ENCODE measurements at places on chromosomes 13 and 19.

- no peak for DNase-seq
- H3K4me1 ChIP-seq = no peaks in the 10 kb centered on the region
Observed at GRCh38 chr19:37537391-37537947, 30.7 kb downstream of the ZNF793 start.

DNA sequence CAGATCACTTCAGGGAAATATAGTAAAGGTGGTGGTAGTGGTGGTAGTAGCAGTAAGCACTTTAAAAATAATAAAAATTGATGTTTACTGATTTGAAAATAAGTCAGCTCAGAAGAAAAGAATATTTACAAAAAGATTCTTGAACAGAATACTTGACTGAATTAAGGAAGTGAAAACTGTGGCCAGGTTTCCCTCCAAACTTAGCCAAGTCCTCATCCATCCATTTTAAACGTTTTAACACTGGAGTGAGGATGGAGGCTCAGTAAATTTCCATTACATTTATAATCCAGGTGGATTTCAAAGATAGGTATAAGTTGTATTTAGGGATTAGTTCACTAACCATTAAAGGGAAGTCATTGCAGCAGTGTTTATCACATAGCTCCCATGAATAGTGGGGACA lies 221.5 kb downstream of the RGCC start:
- no peak overlapping the region for H3K4me3 ChIP-seq
- peaks cover 4% of the 10 kb centered on the region for H3K4me1 ChIP-seq
- H3K27me3 ChIP-seq = no peaks in the 10 kb centered on the region

- no peak for DNase-seq
- no peak overlapping the region for H3K27ac ChIP-seq
Observed at GRCh38 chr13:72638059-72638815, 89.2 kb downstream of the MZT1 start.

- H3K27me3 ChIP-seq = no peaks in the 10 kb centered on the region
- H3K36me3 ChIP-seq = no peaks in the 10 kb centered on the region
- peak overlapping the region; percentile 85 for H3K27ac ChIP-seq
- H3K4me1 ChIP-seq = peaks cover 49% of the 10 kb centered on the region
- DNase-seq = peak; percentile 79
Observed at GRCh38 chr13:114128624-114129522, 3.5 kb downstream of the RASA3 start.

- H3K36me3 ChIP-seq = no peaks in the 10 kb centered on the region
- peaks cover 4% of the 10 kb centered on the region for H3K4me1 ChIP-seq
- peak overlapping the region; percentile 83 for H3K27ac ChIP-seq
Observed at GRCh38 chr19:18173054-18173571, 500 bp upstream of the IFI30 start.

DNA sequence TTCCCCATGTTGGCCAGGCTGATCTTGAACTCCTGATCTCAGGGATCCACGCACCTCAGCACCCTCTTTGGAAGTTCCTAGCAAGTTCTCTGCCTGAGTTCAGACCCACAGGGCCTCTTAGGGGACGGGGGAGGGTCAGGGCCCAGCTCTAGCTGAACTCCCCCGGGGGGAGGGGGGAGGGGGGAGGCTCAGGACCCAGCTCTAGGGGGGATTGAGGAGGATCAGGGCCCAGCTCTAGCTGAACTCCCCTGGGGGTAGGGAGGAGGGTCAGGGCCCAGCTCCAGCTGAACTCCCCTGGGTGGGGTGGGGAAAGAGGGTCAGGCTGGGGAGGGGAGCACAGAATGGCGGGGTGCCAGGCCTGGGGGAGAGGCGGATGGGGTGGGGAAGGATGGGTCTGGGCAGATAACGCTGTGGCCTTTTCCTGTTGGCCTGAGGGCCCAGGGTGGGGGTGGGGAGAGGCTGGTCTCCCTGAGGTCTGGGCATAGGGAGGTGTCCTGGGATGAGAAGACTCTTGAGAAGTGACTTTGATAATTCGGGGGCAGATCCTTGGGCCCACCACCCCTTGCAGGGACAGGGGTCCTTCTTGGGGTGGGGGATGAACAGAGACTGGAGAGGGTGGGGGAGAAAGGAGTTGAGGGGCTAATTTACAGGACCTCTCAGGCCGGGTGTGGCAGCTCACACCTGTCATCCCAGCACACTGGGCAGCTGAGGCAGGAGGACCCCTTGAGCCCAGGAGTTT lies 5.5 kb upstream of the PTBP1 start:
- H3K27me3 ChIP-seq = no peaks in the 10 kb centered on the region
- DNase-seq = no peak
- no peaks in the 10 kb centered on the region for H3K36me3 ChIP-seq
- H3K4me1 ChIP-seq = no peaks in the 10 kb centered on the region
- H3K27ac ChIP-seq = no peak overlapping the region
- H3K4me3 ChIP-seq = no peak overlapping the region

DNA sequence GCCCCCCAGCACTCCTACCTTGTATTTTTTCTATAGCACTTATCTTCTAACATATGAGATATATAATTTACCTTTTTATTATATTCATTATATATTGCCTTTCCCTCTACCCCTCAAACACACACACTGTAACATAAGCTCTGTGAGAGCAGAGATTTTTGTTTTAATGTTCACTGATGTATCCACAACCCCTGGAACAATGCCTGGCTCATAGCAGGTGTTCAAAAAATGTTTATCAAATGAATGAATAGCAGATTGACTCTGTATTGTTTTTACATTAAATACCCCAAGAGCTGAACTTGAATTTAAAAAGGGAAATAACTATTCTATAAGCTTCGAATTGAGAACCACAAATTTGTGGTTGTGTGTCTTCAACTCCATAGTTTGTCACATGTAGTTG lies 11.0 kb downstream of the POLR1D start:
- H3K27ac ChIP-seq = no peak overlapping the region
- no peak for DNase-seq
- H3K4me1 ChIP-seq = peaks cover 29% of the 10 kb centered on the region
- no peak overlapping the region for H3K4me3 ChIP-seq

- no peaks in the 10 kb centered on the region for H3K36me3 ChIP-seq
- H3K27me3 ChIP-seq = no peaks in the 10 kb centered on the region
- peak overlapping the region; percentile 66 for H3K4me3 ChIP-seq
Observed at GRCh38 chr13:80336370-80336769, 4.6 kb downstream of the SPRY2 start.

DNA sequence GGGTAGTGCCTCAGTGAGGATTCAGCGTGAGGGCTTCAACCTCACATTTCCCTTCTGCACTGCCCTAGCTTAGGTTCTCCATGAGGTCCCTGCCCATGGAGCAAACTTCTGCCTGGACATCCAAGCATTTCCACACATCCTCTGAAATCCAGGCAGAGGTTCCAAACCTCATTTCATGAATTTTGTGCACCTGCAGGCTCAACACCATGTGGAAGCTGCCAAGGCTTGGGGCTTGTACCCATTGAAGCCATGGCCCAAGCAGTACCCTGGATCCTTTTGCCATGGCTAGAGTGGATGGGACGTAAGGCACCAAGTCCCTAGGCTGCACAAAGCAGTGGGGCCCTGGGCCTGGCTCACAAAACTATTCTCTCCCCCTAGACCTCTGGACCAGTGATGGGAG lies 877.1 kb upstream of the KLHL1 start:
- H3K4me1 ChIP-seq = no peaks in the 10 kb centered on the region
- no peak overlapping the region for H3K4me3 ChIP-seq
- no peak for DNase-seq
- H3K36me3 ChIP-seq = no peaks in the 10 kb centered on the region
- no peaks in the 10 kb centered on the region for H3K27me3 ChIP-seq
- no peak overlapping the region for H3K27ac ChIP-seq

DNA sequence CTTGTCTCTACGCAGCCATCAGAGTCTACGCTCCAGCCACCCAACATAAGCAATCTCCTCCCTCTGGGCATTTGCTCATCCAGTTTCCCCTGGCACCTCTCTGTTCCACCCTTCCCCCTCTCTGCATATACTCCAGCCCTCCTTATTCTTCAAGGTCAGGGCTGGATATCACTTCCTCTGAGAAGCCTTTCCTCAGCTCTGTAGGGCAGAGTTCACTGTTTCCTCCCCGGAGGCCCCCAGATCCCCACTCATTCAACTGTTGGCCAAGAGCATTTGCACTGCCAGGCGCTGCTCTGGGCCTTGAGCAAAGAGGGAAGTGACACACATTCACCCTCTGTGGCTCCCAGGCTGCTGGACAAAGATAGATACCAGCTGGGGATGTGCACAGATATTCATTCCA lies 3.3 kb downstream of the FCGRT start:
- peak overlapping the region; percentile 87 for H3K27ac ChIP-seq
- H3K27me3 ChIP-seq = no peaks in the 10 kb centered on the region
- H3K36me3 ChIP-seq = no peaks in the 10 kb centered on the region

GRCh38 chr13:21229241-21230024 lies 53.0 kb downstream of the MRPL57 start:
- H3K27ac ChIP-seq = no peak overlapping the region
- no peaks in the 10 kb centered on the region for H3K36me3 ChIP-seq
- DNase-seq = no peak
- H3K27me3 ChIP-seq = no peaks in the 10 kb centered on the region
- H3K4me3 ChIP-seq = no peak overlapping the region
- no peaks in the 10 kb centered on the region for H3K4me1 ChIP-seq

DNA sequence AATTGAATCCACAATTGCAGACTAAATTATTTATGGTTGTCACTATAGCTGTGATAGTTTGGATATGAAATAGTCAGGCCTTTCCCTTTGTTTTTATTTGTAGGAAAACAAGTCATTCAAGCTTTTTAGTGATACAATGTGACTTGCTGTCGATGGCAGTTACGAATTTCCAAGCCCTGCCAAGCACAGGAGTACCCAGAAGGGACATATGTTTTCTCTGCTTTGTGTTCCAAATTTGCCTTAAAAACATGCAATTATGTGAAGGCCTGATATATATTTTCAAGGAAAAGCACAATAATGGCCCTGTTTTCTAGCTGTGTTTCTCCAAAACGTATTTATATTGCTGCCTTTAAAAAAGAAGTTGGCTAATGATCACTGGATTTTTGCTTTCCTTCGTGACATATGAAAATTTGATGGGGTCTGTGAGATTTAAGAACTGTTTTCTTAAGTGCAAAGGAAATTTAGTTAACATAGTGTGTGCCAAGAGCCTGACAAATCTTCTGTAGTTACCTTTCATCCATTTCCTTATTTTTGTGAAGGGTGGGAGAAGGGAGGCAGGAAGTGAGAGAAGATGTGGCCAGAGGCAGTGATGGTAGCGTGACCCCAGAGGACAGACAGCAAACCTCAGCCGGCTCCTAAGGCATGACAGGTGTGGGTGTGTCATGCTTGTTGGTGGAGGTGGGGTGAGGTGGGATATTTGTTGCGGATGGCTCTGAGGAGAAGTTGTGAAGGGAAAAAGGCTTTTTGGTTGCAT lies 79.6 kb downstream of the TEX26 start:
- no peak overlapping the region for H3K4me3 ChIP-seq
- no peak for DNase-seq
- no peak overlapping the region for H3K27ac ChIP-seq

- no peaks in the 10 kb centered on the region for H3K27me3 ChIP-seq
- peak overlapping the region; percentile 83 for H3K27ac ChIP-seq
Observed at GRCh38 chr19:2455851-2456570, 748 bp downstream of the LMNB2 start.

DNA sequence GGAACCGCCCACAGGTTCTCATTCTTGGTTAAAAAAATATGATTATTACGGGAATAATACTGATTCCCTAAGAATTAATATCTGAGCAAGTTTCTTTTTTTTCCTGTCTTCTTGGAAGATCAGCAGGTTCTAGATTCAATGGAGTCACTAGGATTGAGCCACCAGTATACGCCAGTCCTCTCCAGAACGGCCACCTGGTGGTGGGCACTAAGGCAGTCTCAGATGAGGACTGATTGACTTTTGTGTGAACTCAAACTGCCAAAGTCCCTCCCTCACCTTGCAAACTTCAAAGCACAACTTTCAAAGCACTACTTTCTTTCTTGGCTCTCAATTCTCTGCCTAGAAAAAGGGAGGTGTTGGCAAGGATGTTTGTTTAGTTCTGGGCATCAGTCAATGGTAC lies 33.3 kb upstream of the ALOX5AP start:
- no peak overlapping the region for H3K27ac ChIP-seq
- DNase-seq = no peak
- H3K4me1 ChIP-seq = no peaks in the 10 kb centered on the region

GRCh38 chr13:106383791-106384190 lies 151.7 kb downstream of the EFNB2 start:
- no peak overlapping the region for H3K27ac ChIP-seq
- no peak for DNase-seq
- H3K4me1 ChIP-seq = no peaks in the 10 kb centered on the region
- H3K4me3 ChIP-seq = no peak overlapping the region
- no peaks in the 10 kb centered on the region for H3K36me3 ChIP-seq

DNA sequence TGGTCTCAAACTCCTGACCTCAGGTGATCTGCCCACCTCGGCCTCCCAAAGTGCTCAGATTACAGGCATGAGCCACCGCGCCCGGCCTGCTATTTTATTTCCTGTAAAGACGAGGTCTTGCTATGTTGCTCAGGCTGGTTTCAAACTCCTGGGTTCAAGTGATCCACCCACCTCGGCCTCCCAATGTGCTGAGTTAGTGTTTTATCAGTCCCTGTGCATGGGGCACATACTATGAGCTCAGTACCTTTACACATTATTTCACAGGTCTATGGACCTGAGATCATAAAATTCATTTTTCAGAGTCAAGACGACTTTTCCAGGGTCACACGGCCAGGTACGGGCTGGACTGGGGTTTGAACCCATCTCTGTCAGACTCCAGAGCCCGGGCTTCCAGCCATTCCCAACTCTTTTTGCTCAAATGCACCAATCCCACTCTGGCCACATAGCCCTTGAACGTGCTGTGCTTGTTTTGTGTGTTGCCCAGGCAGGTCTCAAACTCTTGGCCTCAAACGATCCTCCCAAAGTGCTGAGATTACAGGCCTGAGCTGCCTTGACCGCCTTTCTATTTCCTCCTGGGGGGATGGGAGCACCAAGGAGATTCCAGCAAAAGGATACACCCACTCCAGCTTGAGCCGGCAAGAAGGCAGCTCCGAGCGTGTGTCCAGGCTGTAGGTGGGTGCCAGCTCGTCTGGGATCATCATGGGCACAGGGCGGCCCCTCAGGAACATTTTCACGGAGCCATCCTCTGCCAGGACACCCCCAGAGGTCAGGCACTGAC lies 1.1 kb downstream of the EML2 start:
- DNase-seq = peak; percentile 63
- H3K4me3 ChIP-seq = peak overlapping the region; percentile 65
- H3K27me3 ChIP-seq = no peaks in the 10 kb centered on the region
- H3K36me3 ChIP-seq = no peaks in the 10 kb centered on the region

DNA sequence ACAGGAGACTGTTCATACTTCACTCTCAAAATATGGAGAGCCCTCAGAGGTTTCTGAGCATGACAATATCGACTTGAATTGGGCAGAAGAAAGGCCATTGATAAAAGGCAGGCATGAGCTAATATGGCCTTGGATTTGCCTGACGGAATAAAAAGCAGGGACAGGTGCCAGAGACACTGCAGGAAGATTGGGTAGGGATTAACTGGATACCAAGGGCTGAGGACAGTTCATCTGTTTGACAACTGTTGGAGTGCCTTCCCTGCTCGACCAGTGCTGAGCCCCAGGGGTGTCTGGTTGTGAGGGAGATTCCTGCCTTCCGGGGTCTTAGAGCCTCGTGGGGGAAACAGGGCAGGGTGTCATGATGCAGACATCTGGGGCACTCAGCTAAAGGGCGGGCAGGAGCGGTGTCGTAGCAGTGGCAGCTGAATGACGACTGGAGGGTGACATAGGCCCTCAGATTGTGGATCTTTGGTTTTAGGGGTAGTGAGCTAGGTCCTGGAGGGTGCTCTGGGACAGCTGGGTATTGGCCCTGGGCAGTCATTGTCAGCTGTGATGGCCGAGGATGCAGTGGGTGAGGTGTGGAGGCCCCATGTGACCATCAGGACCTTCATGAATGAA lies 12.3 kb downstream of the GATAD2A start:
- no peaks in the 10 kb centered on the region for H3K36me3 ChIP-seq
- no peak for DNase-seq
- no peak overlapping the region for H3K27ac ChIP-seq
- no peak overlapping the region for H3K4me3 ChIP-seq
- peaks cover 28% of the 10 kb centered on the region for H3K4me1 ChIP-seq

- H3K27me3 ChIP-seq = no peaks in the 10 kb centered on the region
- H3K27ac ChIP-seq = no peak overlapping the region
Observed at GRCh38 chr13:114177245-114178010, 1.6 kb upstream of the CFAP97D2 start.

Measured in transverse colon (tissue), 4 donors.